ENCODE measurements at places on chromosomes 2 and 18.

DNA sequence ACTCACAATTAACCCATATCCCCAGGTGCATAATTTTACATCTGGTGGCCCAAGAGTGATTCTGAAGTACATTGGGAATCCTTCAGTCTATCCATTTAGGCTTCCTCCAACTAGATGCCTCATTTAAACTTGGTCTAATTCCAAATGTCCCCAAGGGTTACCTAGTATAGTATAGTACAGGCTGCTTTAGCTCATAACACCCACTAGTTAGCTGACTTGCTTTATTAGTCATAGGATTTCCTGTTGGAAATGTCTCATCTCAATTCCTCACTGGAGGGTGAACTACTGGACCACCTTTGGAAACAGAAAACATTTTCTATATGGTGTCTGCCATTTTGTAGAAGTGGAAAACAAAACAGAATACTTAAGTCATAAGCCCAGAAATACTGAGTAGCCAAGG lies 202.5 kb upstream of the SESTD1 start:
- no peak for DNase-seq

GRCh38 chr2:224875841-224876240 lies 159.7 kb upstream of the CCDC195 start:
- no peak for DNase-seq

GRCh38 chr2:904246-905024 lies 46.2 kb upstream of the SNTG2 start:
- DNase-seq, result peak; percentile 32

GRCh38 chr2:176851889-176852483 lies 360.6 kb upstream of the HNRNPA3 start:
- no peak for DNase-seq

DNA sequence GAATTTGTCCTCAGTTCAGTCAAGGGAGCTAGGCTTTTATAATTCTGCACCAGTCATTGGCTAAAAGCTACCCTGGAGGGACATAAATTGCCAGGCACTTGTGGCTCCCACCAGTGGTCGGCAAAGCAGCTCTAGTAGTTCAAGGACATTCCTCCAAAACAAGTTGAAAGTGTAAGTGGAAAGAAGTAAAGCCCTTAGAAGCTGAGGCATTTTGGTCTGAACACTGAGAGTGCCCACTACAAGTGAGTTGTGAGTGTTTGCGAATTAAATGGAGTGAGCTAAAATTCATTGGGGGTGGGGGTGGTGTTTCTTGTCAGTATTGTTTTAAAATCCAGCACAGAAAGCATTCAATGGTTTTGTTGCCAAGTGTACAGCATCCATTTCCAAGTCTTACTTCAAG lies 879.9 kb upstream of the CDH2 start:
- DNase-seq, result no peak

- DNase-seq, result no peak
Measured at GRCh38 chr2:189444322-189444721, 3.0 kb downstream of the WDR75 start.

- no peak for DNase-seq
Measured at GRCh38 chr2:24657818-24658217, 135.4 kb downstream of the PTRHD1 start.

DNA sequence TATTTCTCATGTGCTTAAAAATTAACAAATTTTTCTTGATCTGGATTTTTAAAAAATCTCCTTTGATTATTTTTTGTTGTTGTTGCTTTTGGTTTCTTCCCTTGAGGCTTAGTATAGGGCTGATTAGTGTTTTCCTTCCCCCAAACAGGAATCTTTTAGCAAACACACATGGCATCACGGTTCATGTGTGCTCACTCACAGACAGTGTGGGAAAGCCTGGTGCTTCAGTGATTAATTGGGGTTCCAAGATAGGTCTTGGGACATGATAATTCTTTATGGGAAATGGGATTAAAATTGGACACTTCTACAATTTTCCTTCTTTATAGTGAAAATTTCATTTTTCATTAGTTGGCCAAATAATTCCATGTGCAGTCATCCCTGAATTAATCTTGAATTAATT lies 153.9 kb upstream of the SOX11 start:
- DNase-seq, result no peak

DNA sequence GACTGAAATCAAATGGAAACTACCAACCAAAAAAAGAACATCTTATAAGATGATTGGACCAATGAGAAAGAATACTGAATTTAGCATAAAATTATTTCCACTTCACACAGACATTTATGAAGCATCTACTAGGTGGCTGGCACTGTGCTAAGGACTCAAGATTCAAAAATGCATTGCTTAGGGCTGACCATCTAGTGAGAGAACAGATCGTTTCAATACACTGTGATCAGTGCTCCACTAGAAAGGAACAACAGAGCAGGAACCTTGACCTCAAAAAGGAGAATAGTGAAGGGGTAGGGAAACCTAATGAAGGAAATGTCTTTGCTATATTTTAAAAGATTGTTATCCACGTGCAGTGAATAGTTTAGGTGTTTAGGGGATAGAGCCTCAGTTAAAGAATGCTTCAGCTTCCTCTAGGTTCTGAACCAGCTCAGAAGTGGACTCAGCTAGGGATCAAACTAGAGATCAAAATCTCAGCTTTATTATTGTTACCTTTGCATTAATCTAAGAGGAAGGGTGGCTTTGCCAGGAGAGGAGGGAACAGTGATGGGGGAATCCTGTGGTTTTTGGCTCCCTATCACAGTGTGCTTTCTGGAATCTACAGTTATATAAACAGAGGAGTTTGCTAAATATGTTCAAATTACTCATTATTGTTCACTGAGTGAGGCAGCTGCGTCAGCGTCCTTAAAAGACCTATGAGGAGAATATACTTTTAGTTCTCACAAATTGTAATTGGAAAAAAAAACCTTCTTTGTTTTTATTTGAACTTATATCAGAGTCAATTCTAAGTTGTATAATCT lies 16.2 kb upstream of the BBS5 start:
- DNase-seq, result no peak

GRCh38 chr18:2889761-2890192 lies 43.0 kb downstream of the EMILIN2 start:
- DNase-seq, result peak; percentile 41

DNA sequence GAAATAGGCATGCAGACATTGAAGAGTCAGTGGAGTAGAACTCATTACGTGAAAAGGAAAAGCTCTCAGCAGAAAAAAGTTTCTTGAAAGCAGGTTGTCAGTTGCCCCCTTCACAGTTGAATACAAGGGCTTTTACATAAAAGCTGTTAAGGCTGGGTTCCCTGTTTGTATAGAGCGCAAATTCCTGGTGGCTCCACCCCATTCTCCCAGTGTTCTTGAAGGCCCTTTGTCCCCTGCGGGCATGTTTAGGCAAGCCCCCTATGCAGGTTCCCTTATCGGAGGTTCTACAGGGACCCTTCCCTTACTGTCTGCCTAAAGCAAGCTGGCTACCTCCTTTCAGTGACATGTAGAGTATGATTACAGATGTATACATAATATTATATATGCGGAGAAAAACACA lies 497.2 kb upstream of the SYT4 start:
- no peak for DNase-seq

DNA sequence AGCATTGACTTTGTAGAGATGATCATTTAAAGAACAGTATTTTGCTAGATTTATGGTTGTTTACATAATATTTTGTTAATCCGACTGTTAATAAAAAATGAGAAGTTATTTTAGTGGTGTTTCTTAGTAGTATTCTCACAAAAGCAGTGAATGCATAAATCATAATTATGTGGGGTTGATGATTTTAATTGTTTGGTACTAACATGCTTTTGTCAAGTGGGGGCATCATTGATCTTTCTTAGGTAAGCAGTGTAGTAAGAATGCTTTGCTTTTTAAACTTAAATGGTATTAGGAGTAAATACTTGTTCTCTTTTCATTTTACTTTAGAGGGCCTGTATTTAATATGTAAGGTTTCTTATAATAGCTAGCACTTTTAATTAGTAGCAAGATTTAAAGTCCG lies 109.2 kb upstream of the OTX1 start:
- no peak for DNase-seq

DNA sequence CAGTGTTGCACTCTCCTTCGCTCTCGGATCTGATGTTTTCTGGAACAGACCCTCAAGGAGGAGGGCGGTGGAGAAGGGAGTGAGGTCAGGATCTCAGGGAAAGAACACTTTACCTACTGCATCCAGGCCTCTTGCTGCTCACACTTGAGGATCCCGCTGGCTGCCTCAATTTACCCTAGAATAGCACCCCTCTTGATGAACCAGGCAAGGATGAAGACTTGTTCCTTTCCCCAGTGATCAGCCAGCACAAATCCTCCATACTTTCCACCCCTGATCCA lies 14.2 kb downstream of the WNT10A start:
- DNase-seq, result peak; percentile 51

- DNase-seq, result peak; percentile 77
Measured at GRCh38 chr2:12456293-12457106, 260.2 kb upstream of the TRIB2 start.

DNA sequence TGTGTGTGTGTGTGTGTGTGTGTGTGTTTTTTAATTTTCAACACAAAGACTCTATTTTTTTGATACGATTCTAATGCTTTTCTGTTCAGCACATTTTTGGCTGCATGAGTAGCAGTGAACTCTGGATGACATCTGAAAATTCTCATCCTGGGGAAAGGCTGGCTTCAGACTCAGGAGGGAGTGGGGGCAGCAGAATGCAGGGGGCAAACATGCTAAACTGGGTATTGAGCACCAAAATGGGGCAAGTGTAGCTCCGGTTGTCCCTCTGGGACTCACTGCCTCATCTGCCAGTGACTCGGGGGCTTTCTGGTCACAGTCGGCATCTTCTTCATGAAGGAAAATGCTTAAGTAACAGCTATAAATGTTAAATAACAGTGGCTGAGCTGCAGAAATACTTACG lies 116.8 kb upstream of the PID1 start:
- no peak for DNase-seq

DNA sequence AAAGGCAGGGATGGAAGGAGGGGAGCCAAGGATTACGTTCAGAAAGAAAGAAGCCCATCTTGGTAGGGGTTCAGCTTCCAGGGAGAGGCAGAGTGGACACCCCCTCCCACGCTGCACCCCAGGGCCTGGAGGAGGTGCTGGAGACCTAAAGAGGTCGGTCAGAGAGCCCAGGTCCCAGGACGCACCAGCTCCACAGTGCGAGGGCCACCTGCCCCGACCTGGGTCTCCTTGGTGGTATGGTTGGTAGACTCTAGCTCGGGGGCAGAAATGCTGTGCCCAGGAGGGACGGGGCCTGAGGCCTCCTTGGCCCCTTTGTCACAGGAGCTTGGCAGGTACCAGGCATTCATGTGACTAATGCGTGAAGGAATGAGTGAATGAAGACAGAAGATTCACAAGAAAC lies 87.1 kb upstream of the RAB6C start:
- no peak for DNase-seq

- DNase-seq, result no peak
Measured at GRCh38 chr18:10771053-10771709, 245.4 kb downstream of the NAPG start.

Data from activated CD8-positive, alpha-beta memory T cell treated with anti-CD3 and anti-CD28 coated beads, Interleukin-2, amount 50 U/mL, for 48 hours (primary cell).